Suprapubic skin (tissue), 4 donors: ENCODE measurements at places on chromosomes 1 and 21.

DNA sequence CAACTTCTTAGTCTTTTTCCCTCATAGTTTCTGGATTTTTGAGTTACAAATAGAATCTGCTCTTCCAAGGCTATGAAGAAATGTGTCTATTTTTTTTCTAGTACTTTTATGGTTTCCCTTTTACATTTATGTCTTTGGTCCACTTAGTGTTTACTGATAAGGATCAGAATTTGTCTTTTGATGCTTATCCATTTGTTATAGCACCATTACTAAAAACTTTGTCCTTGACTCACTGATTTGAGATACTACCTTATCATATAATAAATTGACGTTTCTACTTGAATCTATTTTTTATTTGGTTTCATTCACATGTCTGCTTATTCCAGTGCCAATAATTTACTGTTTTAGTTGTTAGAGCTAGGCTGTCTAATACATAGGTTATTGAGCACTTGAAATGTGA is 161.1 kb upstream of the DPYD start:
- no peak for DNase-seq

- no peak for DNase-seq
Measured at GRCh38 chr1:56526571-56527174, 52.7 kb downstream of the PLPP3 start.

DNA sequence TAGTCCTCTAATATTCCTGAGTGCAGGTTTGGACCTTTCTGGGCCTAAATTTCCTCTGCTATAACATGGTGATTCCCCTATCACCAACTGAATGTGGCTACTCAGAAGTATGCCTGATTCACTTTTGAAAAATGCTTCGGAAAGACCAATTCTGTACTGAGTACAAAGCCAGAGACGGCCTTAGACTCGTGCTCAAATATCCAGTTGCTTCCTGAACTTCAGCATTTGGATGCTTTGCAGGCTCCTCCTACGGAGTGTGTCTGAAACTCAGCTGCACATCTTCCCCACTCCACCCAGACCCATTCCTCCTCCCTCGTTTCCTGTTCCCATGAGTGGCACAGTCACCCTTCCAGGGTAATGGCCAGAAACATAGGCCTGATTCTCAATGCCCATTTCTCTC is 98.4 kb upstream of the GADD45A start:
- DNase-seq: no peak

GRCh38 chr1:12662556-12662955 is 18.7 kb downstream of the AADACL4 start:
- DNase-seq: no peak

GRCh38 chr1:207830788-207831187 is 78.9 kb downstream of the CD46 start:
- peak; percentile 66 for DNase-seq

DNA sequence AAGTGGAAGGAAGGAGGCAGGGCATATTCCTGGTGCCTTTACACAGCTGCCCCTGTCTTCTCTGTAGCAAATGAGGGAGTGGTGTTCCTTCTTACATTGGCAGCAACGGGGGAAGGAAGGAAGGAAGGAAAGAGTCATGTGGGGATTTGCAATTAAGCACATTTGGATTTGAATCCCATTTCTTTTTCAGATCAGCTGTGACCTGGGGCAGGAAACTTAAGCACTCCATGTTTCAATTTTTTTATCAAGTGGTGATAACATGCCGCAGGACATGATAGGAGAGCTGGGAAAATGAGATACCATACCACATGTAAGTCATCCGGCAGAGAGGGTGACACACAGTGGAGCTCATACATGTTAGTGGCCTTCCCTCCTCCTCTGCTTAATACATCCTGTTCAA is 186.8 kb downstream of the APP start:
- no peak for DNase-seq

- DNase-seq: no peak
Measured at GRCh38 chr1:78275906-78276685, 214.7 kb upstream of the PTGFR start.

DNA sequence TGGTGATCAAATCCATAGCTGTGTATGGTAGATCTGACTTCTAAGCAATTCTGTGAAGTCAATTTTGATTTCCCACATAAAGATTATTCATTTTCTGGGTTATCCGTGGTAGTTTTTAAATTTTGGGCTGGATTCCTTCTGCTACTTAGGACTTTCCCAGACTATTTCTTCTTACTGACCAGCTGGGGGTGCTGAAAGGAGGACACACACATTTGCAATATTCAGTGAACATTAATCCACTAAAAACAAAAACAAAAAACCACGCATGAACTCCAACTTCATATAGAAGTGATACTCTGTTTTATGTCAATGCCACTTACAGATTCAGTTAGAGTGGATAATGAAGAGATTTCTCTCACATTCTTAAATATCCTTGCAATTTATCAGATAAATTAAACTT is 105.4 kb downstream of the KCTD3 start:
- DNase-seq: no peak

- no peak for DNase-seq
Measured at GRCh38 chr1:85195703-85196102, 5.1 kb downstream of the SYDE2 start.
